ENCODE measurements at places on chromosomes 16 and 17.

- no peak for DNase-seq
These were observed 226.5 kb upstream of the MPHOSPH6 start for GRCh38 chr16:82396509-82396908.

DNA sequence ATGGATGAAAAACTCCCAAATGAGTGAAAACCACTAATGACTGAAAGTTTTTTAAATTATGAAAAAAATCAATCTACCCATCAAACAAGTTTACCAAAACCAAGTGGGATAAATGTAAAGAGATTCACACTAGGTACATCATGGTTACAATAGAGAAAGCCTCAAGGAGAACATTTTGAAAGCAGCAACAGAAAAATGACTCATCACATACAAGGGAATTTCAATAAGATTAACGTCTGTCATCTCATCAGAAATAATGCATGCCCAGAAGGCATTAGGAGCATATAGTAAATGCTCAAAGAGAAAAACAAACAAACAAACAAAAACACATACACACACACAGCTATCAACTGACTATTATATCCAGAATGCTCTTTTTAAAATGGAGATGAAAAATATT, 261.8 kb upstream of the KIF2B start:
- no peak for DNase-seq

DNA sequence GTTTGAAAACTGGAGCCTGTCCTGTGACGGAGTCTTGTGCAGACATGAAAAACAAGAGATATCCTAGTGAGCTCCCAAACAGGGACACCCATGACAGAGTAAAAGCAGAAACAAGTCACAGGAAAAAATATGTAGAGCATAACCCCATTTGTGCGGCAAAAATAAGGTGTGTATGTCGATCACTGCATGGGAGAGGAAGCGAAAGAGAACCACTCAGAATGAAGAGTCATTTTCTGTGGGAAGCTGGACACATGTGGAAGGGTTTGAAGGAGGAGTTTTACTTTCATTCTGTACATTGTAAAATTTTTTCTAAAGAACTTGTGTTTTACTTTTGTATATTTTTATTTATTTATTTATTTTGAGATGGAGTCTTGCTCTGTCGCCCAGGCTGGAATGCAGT, 72.1 kb downstream of the JPH3 start:
- DNase-seq = peak; percentile 83

GRCh38 chr17:43018008-43018853, 4.0 kb downstream of the VAT1 start:
- DNase-seq = peak; percentile 46

- DNase-seq = no peak
These were observed 15.3 kb downstream of the MPP2 start for GRCh38 chr17:43891851-43892646.

GRCh38 chr16:8639694-8640093, 18.2 kb downstream of the METTL22 start:
- no peak for DNase-seq

DNA sequence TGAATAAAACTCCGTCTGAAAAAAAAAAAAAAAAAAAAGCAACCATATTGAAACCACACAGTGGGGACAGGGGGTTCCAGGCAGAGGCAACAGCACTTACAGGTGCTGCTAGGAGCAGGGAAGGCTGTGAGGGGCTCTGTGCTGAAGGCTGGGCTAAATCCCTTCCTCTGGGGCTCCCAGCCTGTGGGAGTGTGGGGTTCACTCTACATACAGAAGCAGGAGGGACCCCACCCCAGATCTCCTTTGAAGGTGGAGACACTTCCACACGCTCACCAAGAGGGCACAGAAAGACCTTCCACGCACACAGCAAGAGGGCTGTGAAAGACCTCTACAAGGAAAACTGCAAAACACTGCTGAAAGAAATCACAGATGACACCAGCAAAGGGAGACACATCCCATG, 53.9 kb downstream of the USP22 start:
- DNase-seq = no peak

GRCh38 chr16:30948667-30949649, at the start of gene ORAI3:
Gene ORAI3 (plus strand): TSS chr16:30949068. CDS start chr16:30949290, 222 bp downstream.
- DNase-seq = peak; percentile 83

GRCh38 chr16:56860226-56861020, 4.6 kb upstream of the SLC12A3 start:
- DNase-seq = peak; percentile 36

- no peak for DNase-seq
These were observed 20.0 kb downstream of the SLC43A2 start for GRCh38 chr17:1608676-1609075.

GRCh38 chr16:87792205-87792565, 26.4 kb upstream of the KLHDC4 start:
- no peak for DNase-seq

GRCh38 chr16:47927330-47927729, 228.5 kb downstream of the ABCC12 start:
- DNase-seq = no peak

- no peak for DNase-seq
These were observed 9.5 kb downstream of the MYCBPAP start for GRCh38 chr17:50517504-50518383.

DNA sequence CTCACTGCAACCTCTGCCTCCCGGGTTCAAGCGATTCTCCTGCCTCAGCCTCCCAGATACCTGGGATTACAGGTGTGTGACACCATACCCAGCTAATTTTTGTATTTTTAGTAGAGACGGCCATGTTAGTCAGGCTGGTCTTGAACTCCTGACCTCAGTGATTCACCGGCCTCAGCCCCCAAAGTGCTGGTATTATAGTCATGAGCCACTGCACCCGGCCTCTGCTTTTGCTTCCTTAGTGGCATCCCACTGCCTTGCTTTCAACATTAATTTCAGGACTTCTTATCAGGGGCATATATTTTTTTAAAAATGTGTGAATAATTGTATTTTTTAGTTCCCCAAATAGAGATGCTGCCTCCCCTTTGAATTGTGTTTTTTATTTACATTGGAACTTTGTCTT, 98.8 kb downstream of the SYCE1L start:
- DNase-seq = no peak

DNA sequence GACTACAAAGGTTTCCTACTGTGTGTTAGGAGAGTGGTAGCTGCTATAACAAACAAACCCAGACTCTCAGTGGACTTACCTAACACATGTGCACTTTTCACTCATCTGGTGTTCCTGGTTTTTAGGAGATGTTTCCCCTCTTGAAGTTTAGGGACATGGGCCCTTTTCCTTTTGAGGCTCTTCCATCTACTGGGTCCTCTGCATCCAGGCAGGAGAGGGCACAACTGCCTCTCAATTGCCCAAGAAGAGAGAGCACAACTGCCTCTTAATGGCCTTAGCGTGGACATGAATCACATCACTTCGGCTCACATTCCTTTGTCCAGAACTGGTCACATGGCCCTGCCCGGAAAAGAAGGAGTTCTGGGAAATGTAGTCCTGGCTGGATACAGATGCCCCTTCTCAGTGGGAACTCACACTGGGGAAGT, 9.8 kb upstream of the TNRC6C start:
- DNase-seq = no peak

DNA sequence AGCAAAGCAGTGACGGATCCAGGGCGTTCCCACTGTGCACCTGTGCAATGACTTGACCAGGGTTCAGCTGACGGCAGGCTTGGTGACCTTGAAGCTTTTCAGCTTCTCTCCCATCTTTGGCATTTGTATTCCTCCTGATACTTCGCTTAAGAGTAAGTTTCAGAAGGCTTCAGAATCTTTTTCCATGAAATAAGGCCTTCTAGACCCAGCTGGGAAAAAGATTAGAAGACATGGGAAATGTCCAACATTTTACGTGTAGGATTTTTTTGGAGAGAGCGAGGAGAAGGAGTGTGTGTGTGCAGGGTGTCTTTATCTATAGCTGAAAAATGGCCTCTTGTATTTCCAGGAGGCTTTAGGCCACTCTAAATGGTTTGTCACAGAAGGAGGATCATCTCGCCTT, 104.1 kb downstream of the BANP start:
- no peak for DNase-seq

- no peak for DNase-seq
These were observed 40.3 kb downstream of the FOXL1 start for GRCh38 chr16:86618431-86619238.

- DNase-seq = no peak
These were observed 86.3 kb downstream of the MYH11 start for GRCh38 chr16:15770512-15770911.

DNA sequence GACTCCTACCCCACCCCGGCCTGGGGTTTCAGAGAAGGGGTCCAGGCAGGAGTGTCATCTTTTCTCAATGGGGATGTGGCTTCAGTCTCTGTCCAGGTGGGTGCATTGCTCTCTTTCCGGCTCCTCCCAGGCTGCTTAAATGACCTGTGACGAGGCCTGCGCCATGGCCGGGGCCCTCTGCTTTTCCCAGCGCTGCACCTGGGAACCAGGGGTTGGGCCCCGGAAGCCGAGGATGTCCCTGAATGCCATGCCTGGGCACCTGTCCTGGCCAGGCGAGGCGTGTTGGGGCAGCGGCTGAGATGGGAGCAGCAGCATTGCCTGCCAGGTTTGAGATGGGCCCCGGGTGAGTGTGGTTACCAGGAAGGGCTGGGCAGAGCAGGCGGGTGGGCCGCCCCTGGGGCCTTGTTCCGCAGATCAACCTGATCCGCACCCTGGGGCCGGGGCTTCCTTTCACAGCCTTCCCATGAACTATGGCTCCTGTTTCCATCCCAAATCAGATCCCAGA, 147.4 kb downstream of the SEC14L1 start:
- DNase-seq = no peak

- DNase-seq = no peak
These were observed 178.3 kb upstream of the CHMP6 start for GRCh38 chr17:80813318-80813717.

GRCh38 chr16:88793251-88793954, 8.4 kb upstream of the PIEZO1 start:
- DNase-seq = no peak

DNA sequence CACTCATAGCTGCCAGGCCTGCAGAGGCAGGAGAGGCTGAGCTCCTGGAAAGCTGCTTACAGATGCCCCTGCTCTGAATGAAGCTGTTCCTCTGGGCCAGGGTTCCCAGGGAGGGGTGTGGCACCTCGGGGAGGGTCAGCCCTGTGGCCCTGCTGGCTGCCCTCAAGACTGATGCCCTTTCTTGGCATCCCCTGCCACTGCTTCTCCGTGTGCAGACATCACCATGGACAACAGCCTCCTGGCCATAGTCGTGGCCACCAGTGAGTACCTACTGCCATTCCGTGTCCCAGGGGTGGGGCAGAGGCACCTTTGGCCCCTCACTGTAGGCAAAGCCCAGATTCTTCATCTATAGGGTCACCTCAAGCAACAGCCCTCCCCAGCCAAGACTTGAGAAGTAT, 8.9 kb downstream of the MRPL27 start:
- no peak for DNase-seq

DNA sequence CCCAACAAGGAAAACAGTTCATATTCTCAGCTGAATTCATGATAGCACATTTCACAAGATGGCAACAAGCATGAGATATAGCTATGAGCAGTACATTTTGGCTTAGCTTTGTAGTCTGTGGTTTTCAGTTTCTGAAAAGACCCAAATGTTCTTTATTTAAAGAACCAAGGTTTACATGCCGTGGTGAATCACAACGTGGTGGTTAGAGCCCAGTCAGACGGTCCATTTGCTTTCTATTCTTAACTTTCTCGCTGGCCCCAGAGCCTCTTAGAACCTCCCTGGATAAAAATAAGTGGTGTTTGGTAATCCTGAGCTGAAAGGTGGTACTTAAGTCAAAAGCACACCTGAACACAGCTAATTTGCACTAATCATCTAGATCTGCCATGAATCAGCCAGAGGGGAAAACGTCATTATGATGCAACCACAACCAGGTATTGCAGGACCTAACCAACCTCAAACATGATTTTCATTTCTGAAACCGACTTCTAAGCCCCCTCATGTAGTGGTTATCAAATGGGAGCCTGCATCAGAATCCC, 18.6 kb upstream of the HAPSTR1 start:
- DNase-seq = no peak

Data from inflammatory macrophage treated with lipopolysaccharide for 4 hours (primary cell).